ENCODE measurements at places on chromosomes 3 and 15.

- no peak for DNase-seq
These were observed 16.8 kb downstream of the TNIK start for GRCh38 chr3:171443211-171443957.

DNA sequence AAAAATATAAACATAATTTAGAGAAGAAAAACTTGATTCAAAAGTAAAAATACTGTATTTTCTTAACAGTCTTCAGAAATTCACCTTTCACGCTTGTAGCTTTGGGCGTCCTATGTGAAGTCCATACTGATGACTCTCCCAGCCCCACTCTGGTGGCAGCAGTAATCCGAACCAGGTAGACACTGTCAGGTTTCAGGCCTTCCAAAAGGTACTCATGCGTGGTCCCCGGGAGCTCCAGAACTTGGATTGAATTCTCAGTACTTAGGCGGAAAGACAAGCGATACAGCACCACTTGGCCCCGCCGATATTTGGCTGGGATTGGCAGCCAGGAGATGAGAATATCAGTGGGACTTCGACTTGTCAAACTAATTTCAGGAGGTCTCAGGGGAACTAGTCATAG is 69.7 kb downstream of the PRTG start:
- DNase-seq: no peak

DNA sequence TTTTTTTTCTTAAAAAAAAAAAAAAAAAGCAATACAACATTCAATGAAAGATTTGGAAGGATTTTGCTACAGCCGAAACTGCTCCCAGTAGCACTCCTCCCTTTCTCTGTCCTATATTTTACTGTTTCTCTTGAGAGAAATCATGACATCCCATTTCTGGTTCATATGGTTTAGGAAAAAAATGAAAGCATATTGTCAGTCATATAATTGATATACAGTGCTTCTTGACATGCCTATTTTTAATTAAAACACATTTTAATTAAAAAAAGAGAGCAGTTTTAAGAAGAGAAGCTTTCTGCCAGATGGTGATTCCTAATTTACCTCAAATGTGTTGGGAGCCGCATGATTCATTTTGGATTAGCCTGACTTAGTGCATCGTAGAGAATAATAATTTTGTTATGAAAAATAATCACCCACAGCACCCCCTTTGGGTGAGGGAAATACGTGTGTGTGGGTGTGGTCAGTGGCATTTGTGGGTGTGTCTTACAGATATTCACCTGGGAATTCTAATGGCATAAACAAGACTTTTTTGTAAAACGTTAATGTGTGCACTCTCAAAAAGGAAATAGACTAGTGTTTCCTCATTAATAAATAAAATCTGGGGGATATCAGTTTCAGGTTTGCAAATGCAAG is 544.5 kb downstream of the MFSD1 start:
- DNase-seq: no peak

DNA sequence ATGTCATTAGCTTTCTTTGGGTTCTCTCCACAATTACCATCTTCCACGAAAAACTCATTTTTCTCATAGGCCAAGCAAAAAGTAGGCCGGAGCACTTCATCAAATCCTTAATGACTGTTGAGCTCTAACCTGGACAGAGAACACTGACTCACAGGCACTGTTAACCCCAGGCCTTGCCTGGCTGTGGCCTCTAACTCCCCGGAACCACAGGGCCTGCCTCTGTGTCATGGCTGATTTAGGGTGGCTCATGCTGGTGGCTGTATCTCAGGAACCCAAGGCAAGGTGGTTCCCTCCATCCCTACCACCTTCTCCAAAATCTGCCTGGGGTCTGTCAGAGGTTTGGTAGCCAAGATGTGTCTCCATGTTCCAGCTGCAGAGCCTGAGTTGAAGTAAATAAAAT is 3.6 kb downstream of the CRTAP start:
- DNase-seq: no peak

- no peak for DNase-seq
These were observed 64.5 kb downstream of the LRTM1 start for GRCh38 chr3:54863366-54863765.

GRCh38 chr15:35986191-35986721 is 440.3 kb upstream of the DPH6 start:
- no peak for DNase-seq

- no peak for DNase-seq
These were observed 14.3 kb downstream of the CGNL1 start for GRCh38 chr15:57390583-57390982.

Data from GM10248 (cell line).